ENCODE measurements at places on chromosomes 12 and 14.

- no peak for DNase-seq
Measured at GRCh38 chr12:128111333-128111732, 155.6 kb upstream of the TMEM132C start.

DNA sequence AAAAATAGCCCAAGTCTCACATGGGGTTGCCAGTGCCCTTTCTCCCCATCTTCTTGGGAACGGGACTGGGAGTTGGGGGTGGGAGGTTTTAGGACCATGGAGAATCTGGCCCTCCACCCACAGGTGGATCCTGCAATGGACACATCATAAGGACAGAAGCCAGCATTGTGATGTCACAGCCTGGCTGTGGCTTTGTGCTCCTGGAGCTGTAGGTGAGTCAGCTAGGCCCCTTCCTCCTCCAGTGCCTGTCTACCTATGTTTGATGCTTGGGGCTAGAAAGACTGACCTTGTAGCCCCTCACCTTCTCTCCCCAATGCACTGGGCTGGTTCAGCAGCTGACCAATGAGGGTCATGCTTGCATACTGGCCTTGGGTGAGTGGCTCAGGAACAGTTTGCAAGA lies at the start of gene CCDC197:
Gene CCDC197 (plus strand): TSS at position 220 of the 400 bp plus-strand sequence. CDS start 831 bp downstream, outside the sequence.
- no peak for DNase-seq

GRCh38 chr12:76300297-76300665 lies 47.9 kb downstream of the BBS10 start:
- no peak for DNase-seq

DNA sequence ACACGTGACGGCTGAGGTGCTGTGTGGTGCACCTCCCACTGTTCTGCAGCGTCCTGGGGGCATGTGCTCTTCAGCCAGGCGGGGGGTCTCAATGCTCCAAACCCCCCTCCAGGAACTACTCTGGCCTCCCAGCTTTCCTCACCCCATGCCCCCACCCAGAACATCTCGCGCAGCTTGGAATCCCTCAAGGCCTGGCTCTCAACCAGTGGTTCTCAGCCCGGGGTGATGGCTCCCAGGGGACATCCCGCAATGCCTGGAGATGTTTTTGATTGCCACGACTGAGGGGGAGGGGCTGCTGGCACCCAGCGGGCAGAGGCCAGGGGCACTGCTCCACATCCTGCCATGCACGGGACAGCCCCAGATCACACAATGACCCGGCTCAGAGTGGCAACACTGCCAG lies 78.9 kb upstream of the DICER1 start:
- no peak for DNase-seq

- DNase-seq: no peak
Measured at GRCh38 chr12:59600171-59600570, 4.3 kb downstream of the SLC16A7 start.

GRCh38 chr12:118436002-118436730 lies 59.8 kb downstream of the SUDS3 start:
- peak; percentile 22 for DNase-seq

GRCh38 chr14:55038708-55039107 lies 11.7 kb downstream of the SOCS4 start:
- no peak for DNase-seq

- DNase-seq: no peak
Measured at GRCh38 chr14:63672417-63673180, 30.9 kb upstream of the WDR89 start.

GRCh38 chr12:118493962-118494361 lies 117.6 kb downstream of the SUDS3 start:
- DNase-seq: no peak

DNA sequence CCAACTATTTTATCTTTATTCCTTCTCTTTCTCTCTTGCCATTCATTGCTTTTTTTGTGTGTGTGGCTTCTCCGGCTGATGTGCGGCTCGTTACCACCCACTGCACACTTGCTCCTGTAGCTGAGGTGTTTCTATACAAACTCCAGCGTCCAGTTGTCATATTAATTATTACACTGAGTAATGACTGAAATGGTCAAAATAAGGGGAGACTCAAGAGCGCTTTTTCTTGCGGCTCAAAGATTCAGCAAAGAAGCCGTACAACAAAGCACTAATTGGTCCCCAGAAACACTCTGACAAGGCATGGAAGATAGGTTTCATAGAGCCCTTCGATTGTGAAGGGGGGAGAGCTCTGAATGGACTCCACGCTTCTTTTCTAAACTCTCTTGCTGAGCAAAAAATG lies 5.6 kb upstream of the ASCL1 start:
- DNase-seq: no peak

GRCh38 chr14:33859306-33859705 lies 91.6 kb downstream of the EGLN3 start:
- DNase-seq: no peak

- no peak for DNase-seq
Measured at GRCh38 chr12:31843398-31844095, 114.7 kb upstream of the AMN1 start.

GRCh38 chr14:104688505-104689108 lies 811 bp upstream of the INF2 start:
- no peak for DNase-seq

- DNase-seq: no peak
Measured at GRCh38 chr12:23140710-23141109, 515.7 kb downstream of the ETNK1 start.

GRCh38 chr12:51056242-51056641 lies 8.1 kb downstream of the LETMD1 start:
- no peak for DNase-seq

DNA sequence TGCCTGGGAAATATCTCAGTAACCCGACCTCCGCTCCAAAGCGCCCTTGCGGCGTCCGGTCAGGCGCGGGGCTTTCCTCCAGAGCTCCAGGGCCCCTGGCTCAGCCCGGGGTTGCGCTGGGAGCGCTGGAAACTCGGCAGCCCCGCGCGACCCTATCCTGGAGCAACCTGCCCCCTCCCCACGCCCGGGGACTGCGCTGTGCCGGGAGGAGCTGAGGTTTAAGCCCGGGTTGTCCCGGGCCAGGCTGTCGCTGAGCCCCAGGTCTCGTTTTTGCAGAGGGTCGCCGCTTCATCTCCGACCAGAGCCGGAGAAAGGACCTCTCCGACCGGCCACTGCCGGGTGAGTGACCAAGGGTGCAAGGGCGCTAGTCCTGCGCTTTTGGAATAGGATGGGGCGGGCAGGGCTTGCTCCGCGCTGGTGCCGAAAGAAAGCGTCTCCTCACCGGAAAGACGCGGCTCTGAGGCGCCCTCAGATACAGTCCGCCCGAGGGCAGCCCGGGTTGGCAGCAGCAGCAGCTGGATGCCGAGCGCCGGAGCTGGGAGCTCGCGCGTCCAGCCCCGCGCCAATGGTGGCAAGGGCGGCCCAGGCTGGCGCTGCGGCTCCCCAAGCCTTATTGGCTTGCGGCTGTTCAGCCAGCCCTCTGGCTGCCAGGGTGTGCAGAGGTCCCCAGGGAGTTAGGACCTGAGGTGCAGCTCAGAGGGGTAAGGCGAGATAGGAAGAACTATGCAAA lies 1.5 kb downstream of the SPX start:
- DNase-seq: peak; percentile 50

DNA sequence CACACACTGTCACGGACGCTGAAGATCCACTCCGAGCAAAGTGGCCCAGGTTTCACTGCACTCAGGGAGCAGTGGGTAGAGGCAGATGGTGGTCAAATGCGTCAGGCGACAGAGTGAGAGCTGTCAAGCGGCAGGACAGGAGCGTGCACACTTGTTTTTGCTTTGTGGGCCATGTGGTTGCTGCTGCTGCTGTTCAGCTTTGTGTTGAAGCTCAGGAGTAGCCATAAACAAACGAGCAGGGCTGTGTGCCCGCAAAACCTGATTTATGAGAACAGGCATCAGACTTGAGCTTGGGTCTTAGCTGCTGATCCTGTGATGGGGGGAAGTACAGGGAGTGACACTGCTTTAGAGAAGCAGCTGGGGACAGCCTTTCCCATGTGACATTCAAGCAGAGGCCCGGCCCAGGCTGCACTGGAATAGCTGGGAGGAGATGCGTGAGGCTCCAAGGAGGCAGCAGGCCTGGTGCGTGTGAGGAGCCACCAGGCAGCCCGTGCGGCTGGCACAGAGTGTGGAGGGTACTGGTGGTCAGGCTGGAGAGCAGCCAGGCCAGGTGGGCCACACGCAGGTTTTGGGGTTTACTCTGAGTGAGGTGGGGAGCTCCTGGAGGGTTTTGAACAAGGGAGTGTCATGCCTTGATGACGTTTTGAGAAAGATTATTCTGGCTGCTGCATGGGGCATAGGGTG lies 31.1 kb upstream of the ASPG start:
- DNase-seq: no peak

DNA sequence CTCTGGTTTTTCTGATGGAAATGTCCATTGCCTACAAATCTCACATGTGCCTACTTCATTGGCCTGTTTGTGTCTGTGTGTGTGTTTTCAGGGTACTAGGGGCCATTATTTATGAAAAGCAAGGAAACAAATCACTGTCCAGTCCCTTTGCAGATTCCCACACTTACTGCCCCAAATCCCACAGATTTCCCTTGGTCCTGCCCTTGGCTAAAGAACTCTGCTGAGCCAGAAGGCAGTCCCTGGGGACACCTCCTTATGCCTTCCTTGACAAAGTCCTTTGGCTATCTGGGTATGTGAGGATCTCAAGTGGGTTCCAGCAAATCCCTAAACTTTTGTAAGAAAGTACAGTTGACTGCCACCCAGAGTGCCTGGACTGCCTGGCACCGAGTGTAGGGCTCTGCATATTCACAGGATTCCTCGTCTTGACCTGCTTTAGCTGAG lies 388.1 kb downstream of the BCAT1 start:
- no peak for DNase-seq

DNA sequence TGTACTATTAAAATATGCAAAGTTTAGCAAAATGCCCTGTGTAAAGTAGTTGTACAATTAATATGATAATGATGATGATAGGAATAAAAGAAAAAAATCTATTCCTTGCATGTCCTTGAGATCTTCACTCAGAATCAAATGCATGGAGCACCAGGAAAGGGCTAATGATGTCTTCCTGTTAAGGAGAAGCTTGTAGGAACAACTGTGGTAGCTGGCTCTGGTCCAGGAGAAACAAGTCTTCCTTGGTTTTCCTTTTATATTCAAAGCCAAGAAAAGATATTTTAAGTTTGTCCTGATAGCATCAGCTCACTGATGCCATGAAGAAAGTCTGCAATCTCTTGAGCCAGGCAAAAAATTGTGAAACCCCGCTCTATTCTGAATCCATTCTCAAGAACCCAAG lies 138.9 kb downstream of the PIK3C2G start:
- no peak for DNase-seq

GRCh38 chr14:95667249-95667693 lies 19.0 kb upstream of the TCL1B start:
- DNase-seq: no peak

DNA sequence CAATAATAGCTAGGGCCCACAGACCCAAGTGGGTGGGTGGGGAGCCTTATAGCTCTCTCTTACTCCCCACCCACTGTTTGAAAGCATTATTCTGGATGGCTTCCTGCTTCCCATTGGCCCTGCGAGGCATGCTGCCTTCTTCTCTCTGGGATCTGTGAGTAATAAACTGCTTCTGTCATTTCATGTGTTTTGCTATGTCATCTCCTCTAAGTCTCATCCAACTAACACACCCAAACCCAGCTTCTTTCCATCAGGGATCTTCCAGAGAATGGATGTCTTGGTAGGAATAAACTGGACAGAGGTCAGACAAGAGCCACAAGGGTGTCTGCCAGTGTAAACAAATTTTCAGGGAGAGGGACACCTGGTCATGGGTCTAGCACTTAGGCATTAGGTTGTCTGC lies 66.4 kb upstream of the BDKRB2 start:
- DNase-seq: no peak

DNA sequence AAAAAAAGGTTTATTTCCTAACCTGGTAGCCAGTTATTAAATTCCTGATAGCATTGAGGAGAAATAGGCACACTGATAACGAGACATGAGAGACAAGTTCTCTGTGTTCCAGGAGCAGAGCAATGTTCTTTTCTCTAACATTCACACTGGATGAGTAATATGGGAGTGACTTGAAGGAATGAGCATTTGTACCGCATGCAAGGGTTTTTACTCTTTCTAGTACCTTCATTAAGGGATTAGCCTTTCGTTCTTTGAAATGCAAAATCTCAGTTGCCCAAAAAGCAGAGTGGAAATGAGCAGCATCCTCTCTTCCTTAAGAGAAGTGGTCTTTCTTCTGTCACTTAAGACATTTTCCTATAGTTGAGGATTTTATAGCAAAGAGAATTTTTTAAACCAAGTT lies 54.7 kb downstream of the FGD4 start:
- DNase-seq: no peak

GRCh38 chr14:39034481-39035296 lies 68.3 kb downstream of the SEC23A start:
- no peak for DNase-seq

- DNase-seq: no peak
Measured at GRCh38 chr14:105330491-105330895, 15.9 kb downstream of the PACS2 start.

GRCh38 chr12:104422441-104422840 lies 34.3 kb upstream of the CHST11 start:
- no peak for DNase-seq

DNA sequence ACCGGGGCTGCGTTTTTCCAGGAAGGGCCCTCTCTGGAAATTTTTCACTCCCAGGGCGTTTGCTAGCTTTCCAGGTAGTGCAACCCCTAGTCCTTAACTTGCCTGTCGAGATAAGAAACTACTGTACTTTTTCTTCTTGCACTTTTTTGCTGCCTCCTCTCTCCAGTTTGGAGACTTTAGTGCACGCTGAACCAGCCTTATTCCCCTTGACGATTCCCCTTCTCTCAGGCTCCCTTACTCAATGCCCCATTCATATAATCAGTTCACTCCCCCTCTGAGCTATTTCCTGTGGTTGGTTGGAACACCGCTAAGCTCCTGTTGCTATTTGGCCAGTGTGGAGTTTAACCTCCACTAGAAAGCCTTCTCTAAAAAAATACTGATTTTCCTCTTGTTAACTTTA lies 682 bp downstream of the CREBL2 start:
- no peak for DNase-seq

DNA sequence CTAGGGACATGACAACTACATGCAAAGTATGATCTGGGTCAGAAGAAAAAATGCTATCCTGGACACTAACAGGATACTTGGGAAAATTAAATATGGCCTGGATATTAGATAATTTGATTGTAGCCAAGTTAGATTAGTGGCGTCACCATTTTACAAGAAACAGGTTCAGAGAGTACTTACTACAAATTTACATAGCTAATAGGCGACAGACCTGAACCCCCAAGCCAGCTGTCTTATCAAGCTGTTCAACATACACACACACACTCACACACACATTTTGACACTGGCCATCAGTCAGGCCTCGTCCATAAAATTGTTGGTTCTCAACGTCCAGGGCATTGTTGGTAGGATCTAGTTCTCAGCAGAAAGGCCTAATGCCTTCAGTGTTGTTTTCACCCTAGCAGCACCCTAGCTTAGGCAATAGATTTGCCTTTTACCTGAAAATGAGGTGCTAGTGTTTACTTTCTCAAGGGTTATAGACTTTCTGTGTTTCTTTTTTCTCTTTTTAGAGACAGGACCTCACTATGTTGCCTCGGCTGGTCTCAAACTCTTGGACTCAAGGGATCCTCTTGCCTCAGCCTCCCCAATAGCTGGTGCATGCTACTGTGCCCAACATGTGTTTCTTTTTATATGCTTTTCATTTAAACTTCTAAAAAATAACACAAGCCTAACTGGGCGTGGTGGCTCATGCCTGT lies 3.3 kb upstream of the C14orf93 start:
- no peak for DNase-seq

- no peak for DNase-seq
Measured at GRCh38 chr12:124829008-124829707, 34.5 kb downstream of the SCARB1 start.

Data from SHP77 (cell line).